ENCODE measurements at places on chromosomes 7 and 10.

- no peak for DNase-seq
These were observed 71.7 kb downstream of the TAF3 start for GRCh38 chr10:7889947-7890542.

- no peak for DNase-seq
These were observed 275.3 kb downstream of the HDAC9 start for GRCh38 chr7:18770822-18771221.

DNA sequence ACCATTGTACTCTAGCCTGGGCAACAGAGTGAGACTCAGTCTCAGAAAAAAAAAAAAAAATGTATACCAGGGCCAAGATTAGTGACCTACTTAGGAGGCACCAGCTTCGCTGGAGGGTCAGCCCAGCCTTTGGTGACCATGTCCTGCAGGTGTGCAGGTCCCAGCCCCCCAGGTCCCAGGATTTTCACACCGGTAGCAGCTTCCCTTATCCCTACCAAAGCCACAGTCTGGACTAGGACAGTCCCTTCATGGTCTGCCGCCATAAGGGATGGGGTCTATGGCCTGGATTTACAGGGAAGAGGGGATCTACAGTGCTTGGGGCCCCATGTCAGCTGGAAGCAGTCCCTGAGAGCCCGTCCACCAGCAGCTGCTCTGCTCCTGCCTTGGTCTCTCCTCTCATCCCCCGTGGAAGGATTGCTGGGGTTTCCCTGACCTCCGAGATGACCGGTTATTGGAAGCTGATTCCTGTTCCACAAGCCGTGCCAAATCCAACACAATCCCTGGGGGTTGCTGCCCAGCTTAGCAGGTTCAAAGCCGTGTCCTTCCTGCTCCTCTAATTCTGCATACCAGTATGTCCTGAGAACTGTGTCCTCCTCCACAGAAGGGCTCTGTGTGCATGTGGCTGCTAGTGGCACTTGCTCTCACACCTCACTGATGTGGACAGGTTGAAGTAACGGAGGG is 11.0 kb upstream of the NDUFB2 start:
- no peak for DNase-seq

- DNase-seq = no peak
These were observed 338.9 kb downstream of the EXOC4 start for GRCh38 chr7:133591704-133592340.

DNA sequence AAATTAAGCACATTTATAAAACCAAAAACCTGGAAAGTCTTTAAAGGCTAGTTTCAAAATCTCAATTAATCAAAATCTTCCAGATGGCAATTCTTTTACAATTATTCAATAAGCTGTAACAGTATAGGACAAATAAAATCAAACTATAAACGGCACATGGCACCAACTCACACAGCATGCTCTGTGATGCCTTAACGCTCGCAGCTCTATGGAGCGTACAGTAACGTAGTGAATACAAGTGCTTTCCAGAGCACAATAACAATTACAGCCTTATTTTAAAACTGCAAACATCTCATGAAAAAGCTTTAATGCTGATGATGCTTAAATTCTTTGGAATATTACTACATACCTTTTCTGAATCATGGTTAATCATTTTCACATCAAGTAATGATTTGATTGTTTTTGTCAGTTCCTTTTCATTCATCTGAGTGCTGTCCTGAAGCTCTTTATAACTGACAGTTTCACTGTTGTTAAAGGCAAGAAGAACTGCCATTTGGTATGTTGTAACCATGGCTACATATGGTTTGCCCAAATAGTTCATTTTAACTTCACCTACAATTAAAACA is 74.2 kb downstream of the CUL2 start:
- DNase-seq = no peak

DNA sequence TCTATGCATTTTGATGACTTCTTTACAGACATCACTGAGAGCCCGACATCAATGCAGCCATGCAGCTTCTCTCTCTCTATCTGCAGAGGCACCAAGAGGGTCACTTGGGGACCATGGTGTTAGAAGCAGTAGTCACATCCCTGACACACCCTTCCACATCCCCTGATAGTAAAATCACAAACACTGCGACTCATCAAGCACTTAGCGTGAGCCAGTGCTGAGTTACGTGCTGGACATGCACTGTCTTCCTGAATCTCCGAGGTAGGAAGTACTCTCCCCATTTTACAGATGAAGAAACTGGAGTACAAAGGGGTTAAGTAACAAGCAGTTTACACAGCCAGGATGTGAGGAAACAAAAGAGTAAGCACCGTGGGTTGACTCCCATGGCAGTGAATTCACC is 109.2 kb downstream of the OSBPL3 start:
- DNase-seq = no peak

GRCh38 chr7:30841801-30842541 is 69.7 kb upstream of the AQP1 start:
- DNase-seq = no peak

DNA sequence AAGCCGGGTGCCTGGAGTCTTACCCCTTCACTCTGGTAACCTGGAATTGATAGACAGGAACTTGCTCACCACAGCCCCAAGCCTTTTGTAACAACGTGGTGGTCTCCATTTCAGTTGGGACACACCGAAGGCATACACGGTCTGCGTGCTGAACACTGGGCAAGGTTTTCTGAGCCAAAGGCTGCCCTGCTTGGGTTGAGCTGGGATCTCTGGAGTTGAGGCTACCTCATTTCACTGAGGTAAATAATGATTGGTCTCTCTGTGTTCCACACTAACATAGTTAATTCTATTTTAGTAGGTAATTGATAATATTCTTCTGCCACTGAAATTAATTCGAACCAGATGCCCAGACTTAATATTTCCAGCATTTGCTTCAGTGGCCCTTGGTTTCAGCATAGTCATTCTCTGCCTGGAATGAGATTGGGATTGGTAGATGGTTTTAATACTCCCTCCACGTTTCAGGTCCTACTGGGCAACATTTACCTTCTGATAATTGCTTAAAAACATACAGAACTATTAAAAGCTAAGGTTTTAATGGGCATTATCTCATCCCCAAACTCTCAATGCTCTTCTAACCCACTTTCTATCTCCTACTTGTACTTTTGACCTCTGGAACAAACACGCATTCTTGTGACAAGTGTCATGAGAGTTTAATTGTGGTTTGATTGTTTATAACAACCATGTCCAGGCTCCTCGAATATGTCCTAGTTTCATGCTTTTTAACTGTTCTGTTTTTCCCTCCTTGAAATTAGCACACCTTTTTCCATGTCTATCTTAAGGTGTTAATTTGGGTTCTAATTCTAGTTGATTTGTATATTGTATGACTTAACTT is 202.3 kb upstream of the KLF6 start:
- no peak for DNase-seq

GRCh38 chr7:155208681-155209477 is 88.8 kb upstream of the INSIG1 start:
- no peak for DNase-seq

GRCh38 chr7:41051535-41051934 is 651.4 kb downstream of the INHBA start:
- no peak for DNase-seq

GRCh38 chr7:3408814-3409595 is 108.0 kb downstream of the SDK1 start:
- DNase-seq = no peak

GRCh38 chr10:8312781-8313180 is 258.3 kb downstream of the GATA3 start:
- DNase-seq = no peak

- no peak for DNase-seq
These were observed 71.9 kb downstream of the NT5C2 start for GRCh38 chr10:103120977-103121735.

GRCh38 chr7:1057416-1058291 is 13.3 kb downstream of the GPR146 start:
- DNase-seq = no peak

- DNase-seq = no peak
These were observed 939.8 kb downstream of the SORCS1 start for GRCh38 chr10:106224676-106225075.

DNA sequence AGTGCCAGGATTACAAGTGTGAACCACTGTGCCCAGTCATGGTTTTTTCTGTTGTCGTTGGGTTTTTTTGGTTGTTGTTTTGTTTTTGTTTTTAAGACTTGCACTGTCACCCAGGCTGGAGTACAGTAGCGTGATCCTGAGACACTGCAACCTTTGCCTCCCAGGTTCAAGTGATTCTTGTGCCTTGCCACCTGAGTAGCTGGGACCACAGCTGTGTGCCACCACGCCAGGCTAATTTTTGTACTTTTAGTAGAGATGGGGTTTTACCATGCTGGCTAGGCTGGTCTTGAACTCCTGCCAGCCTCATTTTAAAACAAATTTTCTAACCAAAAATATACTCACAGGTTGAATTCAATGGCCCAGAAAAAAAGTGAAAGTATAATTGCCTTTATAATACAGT is 174.1 kb downstream of the AHR start:
- no peak for DNase-seq

GRCh38 chr7:108535257-108535656 is 9.3 kb upstream of the PNPLA8 start:
- no peak for DNase-seq

DNA sequence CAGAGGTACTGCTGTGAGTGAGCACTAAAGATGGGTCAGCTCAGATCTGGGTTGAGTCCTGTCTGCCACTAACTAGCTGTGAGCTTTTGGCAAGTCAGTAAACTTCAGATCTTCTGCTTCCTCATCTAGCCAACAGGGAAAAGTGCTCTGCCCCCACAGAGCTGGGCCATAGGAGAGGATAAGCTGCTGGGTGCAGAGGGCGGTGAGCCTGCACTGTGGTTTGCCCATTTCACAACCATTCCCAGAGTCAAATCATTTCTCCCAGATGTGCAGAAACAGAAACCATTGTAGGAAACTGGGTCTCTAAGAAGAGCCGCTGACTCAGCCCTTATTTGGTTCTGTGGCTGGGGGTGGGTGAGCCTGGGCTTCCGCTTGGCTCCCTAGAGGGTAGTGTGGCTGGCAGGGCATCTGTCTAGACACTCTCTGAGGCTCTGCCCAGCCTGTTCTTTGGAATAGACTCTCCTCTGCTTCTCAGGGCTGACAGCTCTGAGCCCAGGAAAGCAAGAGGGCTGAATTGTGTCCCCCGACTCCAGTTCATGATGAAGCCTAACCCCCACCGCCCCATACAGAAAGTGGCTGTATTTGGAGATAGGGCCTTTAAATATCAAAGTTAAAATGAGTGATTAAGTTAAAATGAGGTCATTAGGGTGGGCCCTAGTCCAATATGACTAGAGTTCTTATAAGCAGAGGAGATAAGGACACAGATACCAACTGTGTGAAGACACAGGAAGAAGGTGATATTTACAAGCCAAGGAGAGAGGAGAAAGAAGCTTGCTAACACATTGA is 29.5 kb upstream of the ARHGAP22 start:
- no peak for DNase-seq

DNA sequence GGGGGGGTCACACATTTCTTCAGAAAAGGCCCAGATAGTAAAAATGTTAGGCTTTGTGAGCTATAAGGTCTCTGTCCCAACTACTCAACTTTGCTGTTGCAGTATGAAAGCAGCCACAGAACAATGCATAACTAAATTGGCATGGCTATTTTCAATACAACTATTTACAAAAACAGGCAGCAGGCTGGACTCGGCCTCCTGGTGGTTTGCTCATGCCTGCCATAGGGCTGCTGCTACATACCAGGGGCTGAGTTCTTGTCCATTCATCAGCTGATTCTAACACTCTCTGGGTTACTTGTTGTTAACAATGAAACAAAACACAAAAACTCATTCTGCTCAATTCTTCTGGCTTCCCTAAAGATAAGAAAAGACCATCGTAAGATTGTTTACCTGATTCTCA is 109.4 kb upstream of the ADAM12 start:
- no peak for DNase-seq

DNA sequence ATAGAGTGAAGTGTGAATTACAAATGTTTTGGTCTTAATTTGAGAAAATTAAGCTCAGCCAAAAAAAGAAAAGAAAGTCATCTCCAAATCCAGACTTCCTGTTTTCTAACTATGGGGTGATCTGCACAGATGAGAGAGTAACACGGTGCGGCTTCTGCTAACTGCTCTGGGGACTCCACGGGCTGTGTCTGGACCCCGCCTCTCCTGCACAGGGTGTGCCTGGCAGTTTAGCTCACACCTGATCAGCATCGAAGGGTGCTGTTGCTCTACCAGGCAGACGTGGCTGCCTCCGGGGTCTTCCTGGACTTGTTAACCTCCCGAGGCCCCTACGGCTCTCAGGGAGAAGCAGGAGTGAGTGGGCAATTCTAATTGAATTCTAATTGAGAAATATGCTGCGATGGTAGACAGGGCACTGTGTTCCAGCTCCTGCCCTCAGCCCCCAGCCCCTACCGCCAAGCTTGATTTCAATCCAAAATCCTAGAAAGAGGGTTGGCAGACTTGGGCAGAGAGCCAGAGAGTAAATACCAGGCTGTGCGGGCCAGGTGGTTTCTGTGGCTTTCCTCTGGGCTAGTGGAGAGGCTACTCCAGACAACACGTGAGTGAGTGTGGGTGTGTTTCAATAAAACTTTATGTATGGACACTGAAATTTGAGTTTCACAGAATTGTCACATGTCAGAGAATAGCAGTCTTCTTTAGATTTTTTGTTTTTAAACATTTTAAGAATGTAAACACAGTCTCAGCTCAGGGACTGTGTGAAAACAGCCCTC is 13.4 kb downstream of the SHH start:
- no peak for DNase-seq

GRCh38 chr7:38382684-38383083 is 109.2 kb upstream of the TARP start:
- DNase-seq = peak; percentile 41

GRCh38 chr7:47413526-47414341 is 168.2 kb downstream of the TNS3 start:
- DNase-seq = no peak

DNA sequence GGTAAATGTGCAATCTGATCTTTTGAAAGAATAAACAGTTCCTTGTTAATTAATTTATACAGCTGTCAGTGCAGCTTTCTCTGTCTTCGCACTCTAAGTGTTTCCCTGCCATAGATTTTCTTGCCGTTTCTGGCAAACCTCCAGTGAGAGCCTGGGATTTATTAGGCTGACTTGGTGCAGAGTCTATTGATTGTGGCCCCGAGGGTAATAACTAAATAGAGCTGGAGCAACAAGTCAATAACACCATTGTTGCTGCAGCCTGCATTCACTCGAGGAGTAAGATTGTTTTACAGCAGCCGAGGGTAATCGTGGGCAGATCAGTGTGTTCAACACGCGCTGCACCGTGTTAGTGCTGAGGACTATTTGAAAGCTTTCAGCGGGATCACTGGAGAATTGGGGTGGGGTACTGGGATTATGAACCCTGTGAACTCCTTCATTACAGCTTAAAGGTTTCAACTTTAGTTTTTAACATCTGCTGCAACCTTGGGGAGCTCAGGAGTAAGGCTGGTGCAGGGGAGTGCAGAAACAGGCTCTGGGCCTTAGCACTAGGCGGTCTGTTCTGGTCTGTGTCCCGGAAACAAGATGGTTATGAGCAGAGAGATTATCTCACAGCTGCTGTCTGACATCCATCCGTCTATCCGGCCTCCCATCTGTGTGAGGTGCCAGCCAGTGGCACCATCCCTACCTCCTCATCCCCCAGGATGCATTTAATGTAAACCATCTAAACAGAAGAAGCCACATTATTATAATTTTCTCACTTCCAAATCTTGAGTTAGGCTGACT is 174.0 kb upstream of the TCF7L2 start:
- DNase-seq = no peak

- no peak for DNase-seq
These were observed 85.4 kb downstream of the ATXN7L1 start for GRCh38 chr7:105790996-105791395.

- no peak for DNase-seq
These were observed 1128.4 kb downstream of the SORCS3 start for GRCh38 chr10:105769248-105770184.

GRCh38 chr7:158957921-158958491 is 101.6 kb downstream of the DYNC2I1 start:
- peak; percentile 76 for DNase-seq

Measured in caudate nucleus (tissue), 63 donors.